ENCODE measurements at places on chromosomes 7 and 10.

DNA sequence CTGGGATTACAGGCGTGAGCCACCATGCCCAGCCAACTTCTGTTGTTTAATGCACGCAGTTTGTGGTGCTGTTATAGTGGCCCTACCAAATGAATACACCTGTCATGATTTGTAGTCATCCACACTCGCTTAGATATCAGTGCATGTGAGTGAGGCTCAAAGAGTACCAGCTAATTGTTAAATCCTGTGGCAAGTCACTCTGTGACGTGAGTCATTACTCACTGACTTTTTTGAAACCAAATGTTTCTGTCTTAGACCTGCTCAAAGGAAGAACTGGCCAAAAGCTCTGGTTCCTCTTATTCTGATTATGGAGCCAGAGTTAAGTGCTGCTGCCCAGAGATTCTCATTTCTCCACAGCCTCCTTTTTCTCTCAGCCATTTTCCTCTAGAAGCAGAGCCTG is 109.4 kb downstream of the PRKAG2 start:
- no peak for DNase-seq

DNA sequence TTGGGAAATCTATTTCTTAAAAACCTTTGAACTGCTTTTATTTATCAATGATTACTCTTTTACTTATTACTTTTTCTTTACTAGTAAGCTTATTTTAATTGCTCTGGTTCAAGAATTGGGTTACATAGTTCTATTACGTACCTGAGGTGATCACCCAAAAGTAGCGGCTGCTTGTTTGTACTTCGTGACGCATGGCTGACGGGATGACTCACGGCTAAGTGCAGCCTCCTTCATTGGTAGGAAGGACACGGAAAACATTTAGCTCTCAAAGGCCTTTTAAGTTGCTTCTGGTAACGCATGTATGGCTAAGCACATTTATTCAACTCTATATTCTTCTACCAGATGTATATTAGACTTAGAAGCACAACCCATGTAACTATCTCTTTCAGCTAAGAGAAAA is 285.8 kb upstream of the SP4 start:
- DNase-seq = no peak

- peak; percentile 77 for DNase-seq
Observed at GRCh38 chr7:75599244-75599781, 107.2 kb downstream of the SPDYE5 start.

GRCh38 chr7:101582971-101583370 is 46.1 kb downstream of the MYL10 start:
- DNase-seq = no peak

DNA sequence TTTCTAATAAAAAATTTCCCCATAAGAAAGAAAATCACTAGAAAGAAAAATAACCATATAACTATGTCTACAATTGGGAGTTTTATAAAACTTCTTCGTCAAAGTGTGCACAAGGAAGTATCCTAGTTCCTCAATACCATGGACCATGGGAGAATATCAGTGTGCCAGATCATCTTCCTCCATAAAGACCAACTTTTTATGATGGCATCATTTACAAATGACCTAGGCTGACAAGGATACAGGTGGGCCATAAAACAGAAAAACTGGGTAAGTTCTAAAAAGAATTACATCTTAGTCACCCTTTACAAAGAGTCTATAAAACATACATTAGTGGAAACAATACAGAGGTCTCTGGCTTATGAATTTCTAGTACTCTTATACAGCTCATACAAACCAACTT is 303.2 kb downstream of the DOCK4 start:
- DNase-seq = no peak

GRCh38 chr7:83502636-83503035 is 146.3 kb downstream of the SEMA3E start:
- DNase-seq = no peak

GRCh38 chr7:95330961-95331337 is 6.6 kb upstream of the PON1 start:
- no peak for DNase-seq

DNA sequence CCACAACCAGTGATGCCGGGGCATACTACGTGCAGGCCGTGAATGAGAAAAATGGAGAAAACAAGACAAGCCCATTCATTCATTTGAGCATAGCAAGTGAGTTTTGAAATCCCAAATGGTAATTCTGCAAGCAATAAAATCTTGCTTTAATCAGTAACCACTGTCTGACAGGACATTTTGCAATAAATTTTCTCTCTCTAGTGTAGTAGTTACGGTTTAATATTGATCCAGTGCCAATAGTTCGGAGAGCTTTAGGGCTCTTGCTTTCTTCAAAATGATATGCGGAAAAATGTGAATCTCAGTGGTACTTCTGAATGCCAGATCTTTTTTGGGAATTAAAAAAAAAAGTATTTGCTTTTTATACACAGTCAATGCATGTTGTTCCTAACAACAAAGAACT is 520.4 kb downstream of the SDK1 start:
- no peak for DNase-seq

- no peak for DNase-seq
Observed at GRCh38 chr7:114864278-114864677, 57.6 kb upstream of the MDFIC start.

GRCh38 chr10:71260622-71261325 is 48.4 kb downstream of the UNC5B start:
- no peak for DNase-seq

- DNase-seq = no peak
Observed at GRCh38 chr10:986137-986825, 2.0 kb upstream of the GTPBP4 start.

- DNase-seq = no peak
Observed at GRCh38 chr10:74825371-74826141, 844 bp upstream of the KAT6B start.

DNA sequence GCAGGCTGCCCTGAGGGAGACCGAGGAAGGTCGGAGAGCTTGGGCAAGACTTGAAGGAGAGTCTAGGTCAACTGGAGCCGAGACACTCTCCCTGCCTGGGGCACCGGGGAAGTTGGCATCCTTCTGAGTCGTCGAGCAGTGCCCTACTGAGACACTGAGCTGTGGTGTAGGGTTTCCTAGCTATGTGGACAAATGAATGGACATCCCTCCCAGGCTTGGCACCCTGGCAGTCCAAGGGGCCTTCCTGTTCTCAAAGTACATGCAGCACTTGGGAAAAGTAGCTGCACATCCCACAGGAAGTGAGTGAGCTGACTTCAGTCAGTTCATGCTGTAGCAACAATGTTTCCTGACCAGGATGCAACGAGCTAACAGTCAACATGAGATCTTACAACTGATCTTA is 57.2 kb upstream of the INPP5A start:
- no peak for DNase-seq

DNA sequence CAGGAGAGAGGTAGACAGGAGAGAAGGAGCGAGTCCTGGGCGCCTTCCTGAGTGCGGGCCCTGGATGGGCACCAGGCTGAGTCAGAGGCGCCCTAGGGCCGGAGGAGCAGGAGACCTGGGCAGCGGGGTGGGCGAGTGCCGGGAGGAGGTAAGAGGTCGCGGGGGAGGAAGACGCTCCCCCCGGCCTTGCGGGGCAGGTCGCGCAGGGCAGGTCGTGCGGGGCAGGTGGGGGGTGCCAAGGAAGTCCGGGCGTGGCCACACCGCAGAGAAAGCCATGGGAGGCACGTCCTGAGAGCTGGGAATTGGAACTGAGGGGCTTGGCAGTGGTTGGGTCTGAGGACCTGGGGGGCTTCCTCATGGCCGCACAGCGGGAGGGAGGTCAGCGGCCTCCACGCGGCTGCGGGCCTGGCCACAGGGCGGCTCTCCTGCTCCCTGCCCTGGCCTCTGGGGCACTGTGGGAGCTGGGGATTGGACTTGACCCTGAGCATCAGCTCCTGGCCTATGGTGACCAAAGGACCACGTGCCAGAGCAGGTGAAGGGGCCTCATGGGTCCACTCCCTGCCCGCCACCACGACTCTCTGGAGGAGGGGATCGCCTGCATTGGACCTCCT is 935 bp downstream of the MMP21 start:
- DNase-seq = no peak

- DNase-seq = no peak
Observed at GRCh38 chr7:23373151-23374004, 74.2 kb downstream of the MALSU1 start.

DNA sequence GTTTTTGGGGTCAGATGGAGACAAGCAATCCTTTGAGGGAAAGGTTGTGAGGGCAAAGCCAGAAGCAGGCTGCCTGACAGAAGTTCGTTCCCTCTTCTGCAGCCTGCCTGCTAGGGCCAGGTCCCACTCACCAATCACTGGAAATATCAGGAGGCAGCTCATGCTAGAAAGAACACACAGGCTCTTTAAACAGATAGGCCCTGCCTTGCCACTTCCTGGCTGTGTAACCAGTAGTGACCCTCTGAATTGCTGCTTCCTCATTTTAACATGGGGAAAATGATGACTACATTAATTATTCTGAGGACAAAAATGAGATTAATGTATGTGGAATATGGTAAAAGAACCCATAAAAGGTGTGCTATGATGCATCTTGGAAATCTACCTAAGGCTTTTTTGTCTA is 50.5 kb upstream of the MRLN start:
- no peak for DNase-seq

- DNase-seq = no peak
Observed at GRCh38 chr10:1171182-1171581, 115.0 kb downstream of the WDR37 start.

Measured in H1 (cell line).